ENCODE measurements at places on chromosomes 4 and X.
A peak's percentile ranks its signal among the peaks of the same experiment; 100 is the strongest.

- DNase-seq, result no peak
These were observed 61.9 kb upstream of the ENPP6 start for GRCh38 chr4:184279496-184280061.

DNA sequence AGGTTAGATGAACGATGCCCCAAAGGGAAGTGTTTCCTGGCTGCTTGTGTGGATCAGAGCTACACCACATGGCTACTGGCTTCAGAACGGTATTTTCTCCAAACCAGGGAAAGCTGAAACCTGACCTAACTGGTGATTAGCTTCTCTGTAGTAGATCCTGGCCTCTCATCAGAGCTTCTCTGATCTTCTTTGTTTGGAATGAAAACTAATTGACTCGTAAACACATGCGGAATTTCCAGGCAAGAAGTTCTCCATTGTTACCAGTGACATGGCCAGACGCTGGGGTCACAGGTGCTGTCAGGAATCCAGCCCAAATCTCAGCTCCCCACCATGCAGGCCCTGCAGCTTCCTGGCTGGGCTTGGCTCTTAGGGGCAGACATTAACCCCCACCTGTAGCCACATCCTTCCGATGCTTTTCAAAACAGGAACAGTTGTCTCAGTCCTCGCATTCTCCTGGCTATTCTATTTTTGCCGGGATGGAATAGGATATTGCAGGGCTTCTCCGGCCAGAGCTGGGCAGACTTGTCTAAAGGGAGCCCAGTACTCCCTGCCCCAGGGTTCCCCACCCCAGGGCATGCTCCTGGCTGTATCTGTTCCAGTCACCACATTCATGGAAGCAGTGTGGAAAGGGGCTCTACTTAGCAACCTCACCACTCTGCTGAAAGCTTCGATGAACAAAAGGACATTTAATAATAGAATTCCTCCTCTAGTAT lies 305.4 kb upstream of the F9 start:
- DNase-seq, result no peak

DNA sequence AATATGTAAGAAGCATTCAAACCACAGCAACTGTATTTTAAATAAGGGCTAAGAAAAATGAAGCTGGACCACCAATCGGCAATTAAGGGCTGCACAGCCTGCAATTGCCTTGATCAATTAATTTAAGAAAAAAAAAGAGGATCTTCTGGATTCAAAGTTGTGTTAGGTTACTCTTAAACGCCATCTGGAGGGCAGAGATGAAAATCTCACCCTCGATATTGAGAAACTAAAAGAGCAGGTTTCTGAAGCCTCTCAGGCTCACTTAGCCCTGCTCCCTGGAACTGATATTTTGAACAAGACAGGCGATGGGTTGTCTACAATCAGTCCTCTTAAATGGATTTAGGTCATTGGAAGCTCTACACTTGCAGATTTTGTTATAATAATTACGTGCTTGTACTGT lies 579.4 kb downstream of the GRXCR1 start:
- DNase-seq, result peak; percentile 1

GRCh38 chr4:23163647-23164436 lies 471.1 kb downstream of the GBA3 start:
- no peak for DNase-seq

GRCh38 chrX:129748305-129748704 lies 9.5 kb downstream of the XPNPEP2 start:
- peak; percentile 33 for DNase-seq

GRCh38 chr4:112933790-112934189 lies 115.7 kb upstream of the ANK2 start:
- no peak for DNase-seq

Data from suppressor macrophage treated with lipopolysaccharide for 1 hour (primary cell).